ENCODE measurements at places on chromosomes 1 and 21. TPM values are rescaled to one million over a fixed set of nuclear protein-coding genes. Genes with fewer than 3 reads are reported as not detected.
A peak's percentile ranks its signal among the peaks of the same experiment; 100 is the strongest.

- no peak for ATAC-seq
These were observed 14.7 kb upstream of the MFSD2A start for GRCh38 chr1:39940253-39940652.

- no peak for ATAC-seq
These were observed 463.3 kb downstream of the DPYD start for GRCh38 chr1:97457446-97458089.

DNA sequence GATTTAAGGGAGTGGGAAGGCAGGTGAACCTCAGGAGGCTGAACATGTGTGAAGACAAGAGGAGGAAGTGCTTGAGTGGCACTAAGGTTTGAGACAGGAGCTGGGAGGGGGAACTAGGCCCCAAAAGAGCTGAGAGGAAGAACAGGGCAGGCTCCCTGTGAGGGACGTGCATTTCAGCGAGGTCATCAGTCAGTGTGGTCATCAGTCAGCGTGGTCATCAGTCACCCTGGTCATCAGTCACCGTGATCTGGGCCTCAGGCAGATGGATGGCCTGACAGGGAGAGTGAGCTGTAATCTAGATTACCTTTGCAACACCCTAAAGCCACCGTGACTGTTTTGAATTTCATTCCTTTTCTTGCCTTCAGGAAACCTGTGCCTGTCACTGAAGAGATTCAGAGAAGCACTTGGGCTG lies 29.1 kb downstream of the VTCN1 start:
- ATAC-seq, result peak; percentile 89

GRCh38 chr1:93394514-93394913 lies 48.8 kb downstream of the DR1 start:
- no peak for ATAC-seq

DNA sequence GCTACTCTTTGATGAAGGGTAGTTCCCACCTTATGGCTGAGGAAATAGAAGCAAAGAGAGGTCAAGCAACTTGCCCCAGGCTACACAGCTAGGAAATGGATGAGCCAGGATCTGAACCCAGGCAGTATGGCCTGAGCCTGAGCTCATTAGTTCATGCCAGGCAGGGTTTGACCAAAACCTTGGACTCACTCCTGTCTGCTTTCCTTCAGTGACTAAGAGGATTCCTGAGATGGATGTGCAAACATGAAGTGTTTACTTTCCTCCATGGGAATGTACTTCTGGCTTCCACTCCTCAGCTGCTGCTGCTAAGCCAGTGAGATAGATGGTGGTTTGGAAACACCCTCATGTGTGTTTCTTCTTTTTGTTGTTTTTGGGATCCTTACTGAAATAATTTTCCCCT lies 35.1 kb upstream of the ERRFI1 start:
- ATAC-seq, result peak; percentile 36

DNA sequence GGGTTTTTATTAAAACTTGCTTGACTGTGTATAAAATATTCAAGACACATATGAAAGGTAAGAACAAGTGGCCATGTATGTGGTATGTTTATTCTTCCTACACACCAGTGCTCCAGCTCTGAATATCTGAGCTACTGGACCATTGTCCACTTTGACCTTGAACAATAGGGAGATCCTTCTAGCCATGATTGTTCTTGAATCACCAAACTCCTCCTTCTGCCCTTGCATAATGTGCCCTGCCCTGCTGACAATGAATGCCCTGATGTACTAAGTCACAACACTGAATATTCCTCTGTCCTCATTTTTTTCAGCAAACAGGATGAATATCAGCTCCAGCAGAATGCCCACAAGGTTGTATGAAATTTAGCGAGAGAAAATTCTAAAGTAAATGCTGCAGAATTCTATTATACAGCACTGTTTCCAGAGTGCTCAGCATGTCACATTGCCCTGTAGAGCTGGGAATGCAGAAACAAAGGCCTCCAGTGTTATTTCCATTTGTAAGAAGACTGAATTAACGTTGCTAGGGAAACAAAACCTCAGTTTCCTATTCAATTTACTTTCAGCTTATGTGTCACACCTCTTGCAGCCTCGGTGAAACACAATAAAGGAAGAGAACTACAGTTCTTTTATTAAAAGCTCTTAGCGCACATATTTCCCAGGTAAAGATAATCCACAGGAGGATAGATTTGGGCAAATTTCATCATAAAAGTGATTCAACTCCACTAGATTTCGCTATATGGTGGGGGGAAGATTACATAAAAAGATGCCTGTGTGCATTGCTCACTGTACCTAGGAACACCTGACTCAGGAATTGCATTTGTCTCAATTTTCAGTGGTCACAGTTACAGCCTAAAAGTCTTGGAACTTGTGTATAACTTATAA lies 187.4 kb upstream of the ATP1B1 start:
- peak; percentile 95 for ATAC-seq

- no peak for ATAC-seq
These were observed 50.7 kb downstream of the KLHDC7A start for GRCh38 chr1:18531503-18531845.

ETV3L gene
- total RNA-seq, result not detected

DNA sequence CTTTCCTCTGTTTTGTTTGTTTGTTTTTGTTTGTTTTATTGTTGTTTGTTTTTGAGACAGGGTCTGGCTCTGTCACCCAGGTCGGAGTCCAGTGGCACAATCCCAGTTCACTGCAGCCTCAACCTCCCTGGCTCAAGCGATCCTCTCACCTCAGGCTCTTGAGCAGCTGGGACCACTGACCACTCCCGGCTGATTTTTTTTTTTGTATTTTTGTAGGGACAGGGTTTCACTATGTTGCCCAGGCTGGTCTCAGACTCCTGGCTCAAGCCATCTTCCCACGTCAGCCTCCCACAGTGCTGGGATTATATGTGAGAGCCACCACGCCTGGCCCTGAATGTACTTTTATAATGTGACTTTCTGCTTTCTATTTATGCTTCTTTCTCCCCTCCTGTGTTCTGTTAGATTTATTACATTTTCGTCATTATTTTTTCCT lies 5.0 kb upstream of the CALML6 start:
- no peak for ATAC-seq

S100A8 gene
- total RNA-seq, result not detected

BMP8B gene
- total RNA-seq, result 1.3 TPM

AADACL4 gene
- not detected for total RNA-seq

- no peak for ATAC-seq
These were observed 41.2 kb downstream of the TDRD5 start for GRCh38 chr1:179632868-179633267.

DNA sequence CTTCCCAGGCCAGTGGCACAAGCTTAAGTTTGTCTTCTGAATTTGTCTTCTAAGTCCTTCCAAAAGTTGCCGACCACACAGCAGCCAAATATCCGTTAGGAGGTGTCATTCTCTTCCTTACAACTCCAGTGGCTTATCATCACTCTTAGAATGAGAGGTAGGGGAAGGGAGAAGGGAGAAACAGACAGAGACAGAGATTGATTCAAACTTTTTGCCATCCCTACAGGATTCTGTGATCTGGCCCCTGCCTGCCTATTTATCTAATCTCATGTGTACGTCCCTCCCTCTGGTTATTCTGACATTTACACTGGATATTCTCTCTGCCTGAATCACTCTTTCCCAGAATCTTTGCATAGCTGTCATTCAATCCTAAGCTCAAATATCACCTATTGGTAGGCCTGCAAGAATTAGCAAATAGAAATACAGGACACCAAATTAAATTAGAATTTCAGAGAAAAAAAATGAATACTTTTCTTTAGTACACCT lies 488 bp upstream of the GNL2 start:
- ATAC-seq, result peak; percentile 13

RNU1-2 gene
- 29,831 TPM for total RNA-seq

DNA sequence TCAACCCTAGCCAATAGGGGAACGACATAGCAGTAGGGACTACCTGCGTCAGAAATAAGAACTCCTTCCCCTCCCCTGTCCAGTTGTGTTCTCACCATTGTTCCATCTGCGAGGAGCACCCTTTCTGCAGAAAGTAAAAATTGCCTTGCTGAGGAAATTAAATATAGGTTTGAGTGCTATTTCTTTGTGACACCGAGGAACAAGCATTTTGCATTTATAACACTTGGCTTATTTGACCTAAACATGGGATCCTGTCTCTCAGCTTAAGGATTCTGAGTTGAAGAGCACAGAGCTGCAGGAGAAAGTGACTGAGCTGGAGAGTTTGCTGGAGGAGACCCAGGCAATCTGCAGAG lies 10.7 kb upstream of the SH3BGRL3 start:
- ATAC-seq, result no peak
